ENCODE measurements at places on chromosomes 12 and 14.

- DNase-seq = no peak
These were observed 1.7 kb upstream of the NKX2-1 start for GRCh38 chr14:36521598-36522345.

- DNase-seq = no peak
These were observed 10.8 kb downstream of the PTGR2 start for GRCh38 chr14:73862480-73862879.

DNA sequence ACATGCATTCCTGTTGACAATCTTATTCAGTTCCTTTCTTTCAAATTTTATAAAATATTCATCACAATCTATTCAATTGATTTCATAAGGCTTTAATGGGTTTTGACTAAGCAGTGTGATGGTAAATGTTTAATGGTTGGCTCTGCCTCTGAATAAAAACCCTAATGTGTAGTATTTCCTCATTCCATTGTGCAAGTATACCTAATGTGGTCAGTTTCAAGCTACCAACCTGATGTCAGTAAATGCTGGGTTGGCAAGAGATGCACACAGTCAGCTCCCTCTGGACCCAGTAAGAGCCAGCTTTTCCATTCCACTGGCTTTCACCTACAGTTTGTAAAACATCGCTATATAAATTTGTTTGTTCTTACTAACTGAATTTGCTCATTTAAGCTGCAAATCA is 53.9 kb downstream of the METTL25 start:
- no peak for DNase-seq

DNA sequence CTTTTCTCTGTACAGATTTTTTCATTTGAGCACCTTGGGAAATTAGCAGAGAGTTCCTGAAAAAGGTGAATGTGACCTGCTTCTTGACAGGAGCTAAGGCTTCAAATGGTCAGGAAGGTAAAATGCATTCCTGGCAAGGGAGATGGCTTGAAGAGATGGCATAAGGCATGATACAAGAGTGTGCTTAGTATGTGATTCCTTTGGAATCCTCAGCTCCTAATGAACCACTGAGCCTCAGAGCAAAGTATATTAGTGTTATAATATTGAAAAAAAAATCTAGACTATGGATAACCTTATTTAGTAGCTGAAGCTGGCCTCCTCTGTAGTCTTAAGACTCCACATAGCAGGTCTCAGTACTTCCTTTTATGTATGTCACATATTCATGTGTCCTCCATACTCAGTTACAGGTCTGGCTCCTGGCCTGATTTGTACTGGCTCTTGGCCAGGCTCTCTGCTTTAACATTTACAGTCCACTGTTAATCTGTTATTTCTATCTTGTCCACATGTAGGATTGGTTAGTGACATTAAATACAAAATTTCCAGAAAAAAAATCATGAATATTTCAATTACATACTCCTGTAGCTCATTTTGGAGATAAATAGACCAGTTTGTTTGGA is 17.9 kb downstream of the TOGARAM1 start:
- no peak for DNase-seq

DNA sequence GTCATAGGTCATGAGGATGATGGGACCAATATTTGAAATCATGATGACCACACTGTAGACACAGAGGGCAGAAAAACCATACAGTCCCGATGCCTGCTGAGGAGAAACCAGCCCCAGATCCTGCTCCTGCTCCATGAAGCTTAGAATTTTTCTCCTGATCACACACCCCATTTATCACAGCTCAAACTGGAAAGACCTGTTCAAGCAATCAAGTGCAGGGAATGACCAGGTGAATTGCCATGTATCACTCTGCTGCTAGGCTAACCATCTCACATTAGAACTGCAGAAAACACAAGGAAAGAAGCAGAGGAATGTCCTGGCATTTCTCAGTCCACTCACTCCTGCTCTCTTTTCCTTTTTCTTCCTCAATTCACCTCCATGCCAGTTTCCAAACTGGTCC is 18.1 kb downstream of the MANSC1 start:
- no peak for DNase-seq

DNA sequence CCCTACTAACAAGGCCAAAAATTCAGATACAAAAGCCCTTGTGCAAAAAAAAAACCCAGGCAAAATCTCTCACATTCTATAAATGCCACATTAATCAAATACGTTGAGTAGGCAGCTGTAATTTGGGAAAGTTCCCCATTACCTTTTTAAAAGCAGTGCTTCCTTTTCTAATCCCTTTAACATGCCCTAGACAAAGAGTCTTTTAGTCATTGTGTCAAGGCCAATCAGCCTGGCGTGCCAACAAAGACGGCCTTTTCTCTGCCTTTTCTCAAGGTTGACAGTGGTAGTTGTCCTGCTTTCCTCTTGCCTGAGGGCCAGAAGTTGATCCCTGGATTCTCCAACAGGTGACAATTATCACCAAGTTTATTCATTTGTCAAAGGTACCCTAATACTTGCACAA is 62.5 kb upstream of the METAP2 start:
- no peak for DNase-seq

DNA sequence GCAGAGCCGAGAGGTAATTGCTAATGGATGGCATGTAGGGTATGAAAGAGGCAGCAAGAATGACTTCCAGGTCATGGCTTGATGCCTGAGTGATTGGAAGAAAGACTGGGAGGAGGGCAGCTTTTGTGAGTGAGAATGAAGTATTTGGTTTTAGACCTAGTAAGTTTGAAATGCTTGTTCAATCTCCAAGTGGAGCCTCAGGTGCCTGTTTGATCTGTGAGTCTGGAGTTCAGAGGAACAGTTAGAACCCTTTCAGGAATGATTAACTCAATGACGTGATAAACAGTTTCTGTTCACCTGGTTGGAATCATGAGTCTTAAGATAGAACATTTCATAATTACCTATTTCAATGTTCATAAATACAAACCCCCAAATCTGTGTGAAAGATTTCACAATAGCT is 10.4 kb downstream of the KCNJ8 start:
- DNase-seq = no peak

- DNase-seq = no peak
These were observed 5.9 kb downstream of the ATG2B start for GRCh38 chr14:96357216-96357615.

DNA sequence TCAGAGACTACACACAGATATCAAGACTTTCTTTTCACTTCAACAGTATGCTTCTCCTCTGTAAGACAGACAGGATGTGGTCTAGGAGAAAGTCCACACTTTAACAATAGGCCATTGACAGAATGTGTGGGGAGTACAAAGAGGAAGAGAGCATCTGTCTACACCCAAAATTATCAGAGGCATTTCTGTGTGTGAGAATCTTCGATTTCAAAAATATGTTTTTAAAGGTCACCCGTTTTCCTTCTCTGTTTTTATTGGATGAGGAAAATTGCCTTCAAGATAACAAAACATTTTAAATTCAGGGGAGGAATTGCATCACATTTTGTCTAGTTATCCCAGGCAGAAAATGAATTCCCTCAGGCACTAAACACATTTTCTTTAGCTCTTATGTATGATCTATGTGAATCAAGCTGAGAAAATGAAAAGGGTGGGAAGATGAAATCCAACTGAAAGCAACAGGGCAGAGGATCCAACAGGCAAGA is 16.4 kb downstream of the NAV3 start:
- no peak for DNase-seq

DNA sequence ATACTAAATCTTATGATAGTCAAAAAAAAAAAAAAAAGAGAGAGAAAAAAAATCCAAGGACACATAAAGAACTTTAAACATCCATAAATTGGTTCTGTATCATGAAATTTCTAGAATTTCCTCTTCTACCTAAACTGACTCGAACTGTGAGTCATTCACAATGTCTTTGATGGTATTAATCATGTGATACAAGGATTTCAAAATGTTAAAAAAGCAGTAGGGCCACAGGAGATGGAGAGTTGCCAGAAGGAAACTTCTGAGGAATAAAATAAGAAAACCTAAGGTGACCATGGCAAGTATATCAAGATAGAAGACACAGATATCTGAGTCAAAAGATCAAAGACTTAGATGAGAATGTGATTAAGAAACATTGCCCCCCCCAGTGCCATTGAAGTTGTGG is 1320.9 kb upstream of the FLRT2 start:
- no peak for DNase-seq
